ENCODE measurements at places on chromosomes 13 and 19. TPM values are rescaled to one million over a fixed set of nuclear protein-coding genes. Genes with fewer than 3 reads are reported as not detected.

DNA sequence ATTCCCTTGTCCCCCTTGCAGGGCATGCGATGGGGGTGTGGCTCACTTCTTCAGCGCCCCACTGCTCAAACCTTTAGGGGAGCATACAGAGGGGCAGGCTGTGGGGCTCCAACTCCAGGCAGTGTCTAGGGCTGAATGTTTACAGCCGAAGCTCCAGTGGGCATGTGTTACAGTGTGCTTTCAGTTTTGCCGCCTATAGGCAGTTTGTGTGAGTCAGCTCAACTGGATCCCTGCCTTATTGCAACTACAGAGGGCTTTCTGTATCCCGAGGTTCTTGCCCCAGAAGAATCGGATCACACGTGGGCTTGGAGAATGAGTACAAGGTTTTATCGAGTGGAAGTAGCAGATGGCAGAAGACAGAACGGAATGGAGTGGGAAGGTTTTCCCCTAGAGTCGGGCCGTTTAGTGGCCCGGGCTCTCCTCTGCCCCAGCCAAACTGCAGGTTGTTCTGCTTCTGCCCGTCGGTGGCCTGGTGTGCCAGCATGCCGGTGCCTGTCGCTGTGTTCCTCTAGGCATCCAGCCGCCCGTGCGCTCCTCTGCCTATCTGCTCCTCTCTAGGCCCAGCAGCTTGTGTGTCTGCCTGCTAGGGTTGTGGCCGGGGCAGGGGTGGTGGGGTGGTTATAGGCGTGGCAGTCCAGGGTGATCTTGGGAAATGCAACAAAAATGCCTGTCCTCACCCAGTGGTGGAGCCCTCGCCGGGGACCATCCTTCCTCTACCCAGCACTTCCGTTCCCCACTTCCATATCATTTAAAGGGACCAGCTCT is 435.9 kb upstream of the SGCG start:
- no peak for DNase-seq

Gene KLK15
- total RNA-seq, result not detected

- DNase-seq, result no peak
Measured at GRCh38 chr19:42328854-42329253, 3.4 kb downstream of the MEGF8 start.

GRCh38 chr13:99056381-99057014 is 78.6 kb upstream of the DOCK9 start:
- DNase-seq, result no peak

- DNase-seq, result no peak
Measured at GRCh38 chr19:367963-368629, 23.5 kb upstream of the MIER2 start.

Gene SIGLEC5
- not detected for total RNA-seq

GRCh38 chr13:80577926-80578670 is 237.2 kb upstream of the SPRY2 start:
- no peak for DNase-seq

GRCh38 chr19:13997631-13997962 is 8.5 kb downstream of the RFX1 start:
- no peak for DNase-seq

- no peak for DNase-seq
Measured at GRCh38 chr13:77118134-77118533, 91.2 kb upstream of the FBXL3 start.

Gene FGF22
- total RNA-seq, result 2.8 TPM

DNA sequence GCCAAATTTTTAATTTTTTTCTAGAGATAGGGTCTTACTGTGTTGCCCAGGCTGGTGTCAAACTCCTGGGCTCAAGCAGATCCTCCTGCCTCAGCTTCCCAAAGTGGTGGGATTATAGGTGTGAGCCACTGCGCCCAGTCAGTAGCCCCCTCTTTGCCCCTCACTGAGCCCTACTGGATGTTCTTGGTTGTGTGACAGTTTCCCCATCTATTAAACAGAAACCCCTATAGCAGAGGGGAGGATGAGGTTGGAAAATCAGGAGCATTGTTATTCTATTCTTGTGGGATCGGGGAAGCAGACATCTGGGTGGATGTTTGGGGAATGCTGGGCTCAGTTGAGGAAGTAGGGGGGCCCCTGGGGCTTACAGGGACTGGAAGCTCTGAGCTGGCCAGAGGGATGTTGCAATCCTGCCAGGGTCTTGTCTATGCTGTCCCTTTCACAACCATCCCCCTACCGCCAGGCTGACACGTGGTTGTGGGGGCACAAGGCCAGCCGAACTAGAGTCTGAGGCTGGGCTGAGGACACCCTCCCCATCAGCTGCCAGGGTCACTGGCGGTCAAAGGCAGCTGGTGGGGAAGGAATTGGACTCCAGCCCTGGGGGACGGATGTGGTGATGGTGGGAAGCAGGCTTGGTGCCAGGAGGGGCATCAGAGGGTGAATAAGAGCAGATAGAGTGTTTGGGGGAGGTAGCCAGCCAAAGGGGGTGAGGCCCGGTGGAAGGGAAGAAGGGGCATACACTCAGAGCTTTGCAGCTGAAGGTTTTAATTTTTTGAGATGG is 10.9 kb downstream of the APOC1 start:
- DNase-seq, result no peak

Gene HIF3A
- total RNA-seq, result 0.13 TPM

Gene ZNF585A
- 17.4 TPM for total RNA-seq

- no peak for DNase-seq
Measured at GRCh38 chr13:32278426-32278825, 36.7 kb downstream of the ZAR1L start.

Gene ZFP36
- total RNA-seq, result 1,013 TPM

GRCh38 chr19:29421196-29421545 is 104.6 kb upstream of the VSTM2B start:
- no peak for DNase-seq

DNA sequence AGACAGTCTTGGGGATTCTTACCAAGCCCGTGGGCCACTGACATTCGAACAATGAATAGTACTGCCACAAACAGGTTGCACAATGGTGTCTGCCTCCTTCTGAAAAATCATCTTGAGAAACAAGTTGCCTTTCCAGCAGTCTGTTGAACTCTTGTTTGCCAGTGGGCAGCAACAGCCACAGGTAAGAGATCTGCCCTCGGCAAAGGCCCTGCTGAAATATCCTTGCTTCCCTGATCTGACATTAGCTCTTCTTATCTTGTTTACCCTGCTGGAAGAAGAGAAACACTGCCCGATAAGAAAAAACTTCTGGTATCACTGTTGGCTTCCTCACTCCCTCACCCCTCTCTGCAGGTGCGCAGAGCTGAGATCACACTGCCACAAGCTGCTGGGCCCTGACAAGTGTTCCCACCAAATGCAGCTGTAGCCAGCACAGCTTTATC is 2.0 kb downstream of the DOCK9 start:
- DNase-seq, result no peak

DNA sequence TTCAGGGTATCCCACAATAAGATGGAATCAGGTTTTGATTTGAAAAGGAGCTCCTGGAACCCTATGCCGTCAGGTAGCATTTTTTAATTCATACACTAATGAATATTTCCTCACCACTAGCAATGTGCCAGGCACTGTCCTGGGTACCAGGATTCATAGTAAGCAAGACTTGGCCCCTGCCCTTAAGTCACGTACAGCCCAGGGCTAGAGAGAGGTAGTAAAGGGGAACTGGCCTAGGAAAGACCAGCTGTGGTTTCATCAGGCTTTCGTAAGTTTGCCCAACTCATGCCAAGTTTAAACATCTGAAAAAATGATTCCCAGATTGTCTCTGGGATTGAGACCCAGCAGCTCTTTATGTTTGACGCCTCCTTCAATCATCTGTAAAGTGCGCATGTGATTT is 45.9 kb upstream of the AMER2 start:
- no peak for DNase-seq

DNA sequence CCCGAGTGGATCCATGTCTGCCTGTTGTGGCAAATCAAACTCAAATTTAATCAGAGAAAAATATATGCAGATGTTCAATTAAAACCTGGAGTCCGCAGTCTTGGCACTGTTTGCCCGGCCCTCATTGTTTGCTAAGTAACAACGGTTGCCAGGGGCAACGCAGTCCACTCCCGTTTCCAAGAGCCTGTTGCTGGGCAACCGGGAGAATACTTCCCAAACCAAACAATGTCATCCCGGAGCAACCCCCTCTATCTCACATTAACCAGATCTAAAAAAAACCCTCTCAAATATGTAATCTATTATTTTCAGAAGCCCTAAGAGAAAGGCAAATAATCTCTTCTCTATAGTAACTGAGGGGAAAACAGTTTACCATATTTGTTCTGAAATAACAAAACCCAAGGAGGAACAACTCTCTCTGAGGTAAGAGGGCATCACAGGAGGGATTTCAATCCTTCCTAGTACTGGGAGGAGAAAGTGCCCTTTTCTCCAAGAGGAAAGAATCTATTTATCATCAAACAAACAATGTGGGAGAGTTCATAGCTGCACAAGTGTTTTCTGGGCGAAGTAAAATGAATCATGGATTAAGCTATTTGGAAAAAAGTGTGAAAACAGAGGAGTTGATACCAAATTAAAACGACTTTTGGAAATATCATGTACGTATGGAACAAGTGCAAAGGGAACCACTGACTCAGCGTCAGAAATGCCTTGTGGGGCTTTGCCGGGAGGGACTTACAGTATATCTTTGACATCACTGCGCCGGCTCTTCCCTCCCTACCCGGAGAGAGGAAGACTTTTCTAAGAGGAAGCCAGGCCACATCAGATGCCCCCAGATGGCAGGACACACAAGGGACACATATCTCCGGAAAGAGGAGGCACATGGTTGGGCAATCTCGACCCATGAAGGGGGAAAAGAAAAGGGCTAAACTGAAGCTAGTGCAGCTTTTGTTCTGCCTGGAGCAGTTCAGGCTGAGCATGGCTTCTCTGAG is 43.3 kb downstream of the RFX2 start:
- DNase-seq, result no peak

- no peak for DNase-seq
Measured at GRCh38 chr13:77930430-77930829, 11.8 kb upstream of the EDNRB start.

DNA sequence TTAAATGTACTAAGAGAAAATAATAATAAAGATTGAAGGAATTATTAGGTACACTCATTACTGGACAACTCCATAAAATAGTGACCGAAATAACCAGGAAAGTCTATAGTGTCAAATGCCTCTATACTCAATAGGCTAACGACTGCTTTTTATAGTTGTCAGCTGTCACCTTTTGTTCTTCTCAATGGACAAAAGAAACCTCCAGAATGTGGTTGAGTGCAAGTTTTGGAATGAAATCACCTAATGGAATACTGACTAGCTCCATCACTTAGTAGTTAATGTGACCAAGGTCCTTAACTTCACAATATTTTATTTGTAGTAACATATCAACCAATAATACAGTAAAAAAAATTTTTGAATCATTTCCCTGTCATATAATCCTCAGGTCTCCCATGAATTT is 18.1 kb downstream of the TSC22D1 start:
- DNase-seq, result no peak

Gene ZNF418
- 2.3 TPM for total RNA-seq

Gene RELB
- 65.5 TPM for total RNA-seq

GRCh38 chr13:102548811-102549210 is 48.0 kb upstream of the TPP2 start:
- DNase-seq, result no peak

- DNase-seq, result no peak
Measured at GRCh38 chr19:51525651-51526050, 5.8 kb downstream of the SIGLEC6 start.

DNA sequence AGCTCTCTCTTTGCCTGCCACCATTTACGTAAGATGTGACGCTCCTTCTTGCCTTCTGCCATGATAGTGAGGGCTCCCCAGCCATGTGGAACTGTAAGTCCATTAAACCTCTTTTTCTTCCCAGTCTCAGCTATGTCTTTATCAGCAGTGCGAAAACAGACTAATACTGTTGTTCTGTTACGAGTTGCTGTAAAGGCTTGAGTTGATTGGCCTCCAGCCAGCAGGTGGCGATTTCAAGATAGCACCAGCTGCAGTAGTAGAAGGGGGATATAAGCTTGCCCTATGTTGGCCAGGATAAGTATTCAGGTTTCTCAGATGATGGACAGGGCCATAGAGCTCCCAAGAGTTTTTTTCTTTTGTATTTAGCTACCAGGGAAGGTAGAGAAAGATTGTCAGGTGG is 385.5 kb downstream of the MZT1 start:
- DNase-seq, result no peak

Gene SSC5D
- total RNA-seq, result 1.1 TPM

Gene PSG11
- total RNA-seq, result not detected

GRCh38 chr19:55519451-55520311 is 17.3 kb downstream of the SBK2 start:
- no peak for DNase-seq

Gene KLK5
- total RNA-seq, result not detected

Gene ACER1
- 0.63 TPM for total RNA-seq

Gene TTYH1
- total RNA-seq, result not detected

Gene HTR2A
- total RNA-seq, result not detected

Gene FPR1
- not detected for total RNA-seq

DNA sequence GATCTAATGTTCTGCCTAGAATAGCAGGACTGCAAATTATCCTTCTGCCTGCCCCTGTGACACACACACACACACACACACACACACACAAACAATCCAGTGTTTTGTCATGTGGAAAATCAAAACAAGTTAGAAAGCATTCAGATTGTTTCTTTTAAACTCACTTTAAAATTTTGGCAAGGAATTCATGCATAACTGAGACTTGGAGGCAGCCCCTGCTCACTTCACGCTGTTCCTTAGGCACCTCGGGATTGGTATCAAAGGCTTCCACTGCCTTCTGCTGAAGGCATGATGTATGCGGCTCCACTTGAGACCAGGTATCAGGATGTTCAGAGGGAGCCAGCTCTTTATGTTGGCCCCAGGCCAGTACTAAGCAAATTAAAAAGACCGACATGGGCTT is 158.7 kb downstream of the OXGR1 start:
- no peak for DNase-seq

GRCh38 chr13:41364043-41364442 is 53.0 kb downstream of the NAA16 start:
- DNase-seq, result no peak

DNA sequence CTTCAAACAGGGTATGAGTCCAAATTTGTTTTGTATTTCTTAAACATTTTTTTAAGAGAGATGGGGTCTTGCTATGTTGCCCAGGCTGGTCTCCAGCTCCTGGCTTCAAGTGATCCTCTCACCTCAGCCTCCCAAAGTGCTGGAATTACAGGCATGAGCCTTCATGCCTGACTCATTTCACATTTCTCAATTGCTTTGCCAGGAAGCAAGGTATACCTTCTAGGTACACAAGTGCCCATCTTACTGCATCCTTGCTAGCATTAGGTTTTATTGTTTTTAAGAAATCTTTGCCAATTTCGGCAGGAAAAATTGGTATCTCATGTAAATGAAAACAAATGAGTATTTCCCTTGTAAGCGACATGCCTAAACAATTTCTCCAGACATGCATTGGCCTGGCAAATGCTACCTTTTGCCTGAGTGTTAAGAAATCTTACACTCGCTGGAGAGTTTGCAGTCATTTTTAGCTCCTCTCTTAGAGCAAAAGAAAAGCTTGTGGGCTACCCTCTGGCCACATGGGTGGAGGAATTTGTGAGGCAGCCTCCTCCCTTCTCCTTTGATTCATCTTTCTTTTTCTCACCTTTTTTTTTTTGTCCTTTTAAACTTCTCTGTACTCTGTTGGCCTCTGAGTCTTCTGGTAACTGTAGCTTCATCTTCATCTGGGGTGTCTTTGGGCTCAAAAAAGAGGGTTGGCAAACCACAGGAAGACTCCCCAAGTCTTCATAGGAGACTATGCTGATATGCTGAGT is 33.0 kb downstream of the ACTL9 start:
- DNase-seq, result no peak

Gene TMPRSS9
- total RNA-seq, result not detected

Gene PDX1
- not detected for total RNA-seq

Gene CELF5
- total RNA-seq, result 1.9 TPM

GRCh38 chr13:91017669-91018053 is 329.8 kb upstream of the MIR17HG start:
- no peak for DNase-seq

Data from T-cell (primary cell).